ENCODE measurements at places on chromosomes 4 and X. TPM values are rescaled to one million over a fixed set of nuclear protein-coding genes. Genes with fewer than 3 reads are reported as not detected.

- DNase-seq, result no peak
Observed at GRCh38 chr4:77127215-77127614, 29.8 kb upstream of the CCNG2 start.

- no peak for DNase-seq
Observed at GRCh38 chr4:176981074-176981473, 188.4 kb upstream of the VEGFC start.

GRCh38 chrX:112696481-112696880 lies 16.7 kb upstream of the LHFPL1 start:
- no peak for DNase-seq

DNA sequence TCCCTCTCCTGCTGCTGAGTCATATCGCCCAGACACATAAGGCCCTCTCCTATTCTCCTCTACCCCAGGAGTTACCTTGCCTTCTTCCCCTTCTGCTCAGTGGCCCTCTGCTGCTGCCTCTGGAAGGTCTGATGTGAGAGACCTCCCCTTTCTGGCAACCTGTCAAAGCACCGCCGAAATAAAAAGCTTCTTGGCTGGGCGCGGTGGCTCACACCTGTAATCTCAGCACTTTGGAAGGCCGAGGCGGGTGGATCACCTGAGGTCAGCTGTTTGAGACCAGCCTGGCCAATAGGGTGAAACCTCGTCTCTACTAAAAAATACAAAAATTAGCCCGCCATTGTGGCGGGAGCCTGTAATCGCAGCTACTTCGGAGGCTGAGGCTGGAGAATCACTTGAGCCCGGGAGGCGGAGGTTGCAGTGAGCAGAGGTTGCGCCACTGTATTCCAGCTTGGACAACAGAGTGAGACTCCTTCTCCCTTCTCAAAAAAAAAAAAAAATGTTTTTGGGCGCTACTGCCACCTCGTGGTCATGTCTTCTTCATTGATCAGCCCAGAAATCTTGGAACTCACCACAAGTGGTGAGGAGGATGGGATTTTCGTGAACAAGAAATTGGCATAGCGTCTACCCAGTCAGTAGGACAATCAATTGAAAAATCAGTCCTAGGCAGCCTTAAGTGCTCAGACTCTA lies 8.6 kb upstream of the ZXDA start:
- DNase-seq, result no peak

DNA sequence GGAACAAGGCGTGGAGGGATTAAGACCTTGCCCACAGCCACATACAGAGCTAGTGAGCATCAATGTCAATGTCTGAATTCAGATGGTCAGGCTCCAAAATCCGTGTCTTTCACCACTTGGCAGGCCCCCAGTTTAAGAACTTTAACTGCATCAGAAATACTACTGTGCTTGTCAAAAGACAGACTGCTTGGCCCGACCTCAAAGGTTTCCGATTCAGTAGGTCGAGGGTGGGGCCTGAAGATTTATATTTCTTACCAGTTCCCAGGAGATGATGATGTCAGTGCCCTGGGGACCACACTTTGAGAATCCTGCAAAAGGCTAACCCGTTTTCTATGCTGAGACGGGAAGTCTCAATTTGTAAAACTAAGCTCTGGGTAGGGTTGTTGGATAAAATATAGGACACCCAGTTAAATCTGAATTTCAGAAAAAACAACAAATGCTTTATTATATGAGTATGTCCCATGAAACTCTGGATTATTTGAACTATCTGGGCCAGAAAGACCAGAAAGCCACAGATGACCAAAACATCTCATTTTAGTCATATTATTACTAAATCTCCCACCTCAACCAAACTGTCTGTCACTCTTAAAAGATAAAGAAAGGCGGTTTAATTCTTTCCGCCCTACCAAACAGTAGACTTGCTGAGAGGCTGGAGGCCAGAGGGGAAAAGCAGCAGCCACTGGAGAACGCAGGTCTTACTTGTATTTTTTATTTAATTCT lies 42.7 kb downstream of the GATB start:
- no peak for DNase-seq

GRCh38 chrX:46796574-46797191 lies 37.8 kb upstream of the SLC9A7 start:
- no peak for DNase-seq

DNA sequence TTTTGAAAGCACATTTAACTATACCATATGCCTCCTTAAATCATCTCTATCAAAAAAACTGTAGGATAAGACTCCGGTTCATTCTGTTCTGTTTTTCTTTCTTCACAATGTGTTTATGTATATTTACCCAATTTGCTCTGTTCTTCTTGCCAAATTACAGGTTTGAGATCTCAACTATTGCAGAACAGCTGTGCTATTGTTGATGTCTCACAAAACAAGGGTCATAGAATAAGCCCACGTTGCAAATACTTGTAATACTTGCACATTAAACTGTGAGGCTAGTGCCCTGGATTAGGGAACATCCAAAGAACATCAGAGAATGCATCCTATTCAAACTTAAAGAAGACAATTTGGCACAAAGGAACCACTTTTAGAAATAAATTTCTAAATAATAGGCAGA lies 45.4 kb downstream of the ANTXR2 start:
- no peak for DNase-seq

DNA sequence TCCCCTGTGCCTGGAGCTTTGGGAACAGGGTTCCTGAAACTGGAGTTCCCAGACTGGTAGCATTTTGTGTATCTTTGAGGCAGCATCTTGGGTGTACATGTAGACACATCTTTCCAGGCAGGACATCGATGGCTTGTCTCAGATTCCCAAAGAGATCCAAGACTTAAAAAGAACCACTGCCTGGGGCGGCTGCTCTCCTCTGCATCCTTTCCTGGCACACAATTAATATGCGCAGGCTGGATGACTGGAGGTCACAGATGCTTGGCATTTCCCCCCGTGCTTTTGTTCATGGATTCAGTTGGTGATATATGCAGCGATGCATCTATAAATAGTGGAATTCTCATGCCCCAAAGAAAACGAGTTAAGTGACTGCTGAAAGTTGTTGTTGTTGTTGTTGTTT lies 80.5 kb downstream of the CLDN34 start:
- DNase-seq, result no peak

GRCh38 chrX:131816551-131817136 lies 206.5 kb upstream of the STK26 start:
- no peak for DNase-seq

DNA sequence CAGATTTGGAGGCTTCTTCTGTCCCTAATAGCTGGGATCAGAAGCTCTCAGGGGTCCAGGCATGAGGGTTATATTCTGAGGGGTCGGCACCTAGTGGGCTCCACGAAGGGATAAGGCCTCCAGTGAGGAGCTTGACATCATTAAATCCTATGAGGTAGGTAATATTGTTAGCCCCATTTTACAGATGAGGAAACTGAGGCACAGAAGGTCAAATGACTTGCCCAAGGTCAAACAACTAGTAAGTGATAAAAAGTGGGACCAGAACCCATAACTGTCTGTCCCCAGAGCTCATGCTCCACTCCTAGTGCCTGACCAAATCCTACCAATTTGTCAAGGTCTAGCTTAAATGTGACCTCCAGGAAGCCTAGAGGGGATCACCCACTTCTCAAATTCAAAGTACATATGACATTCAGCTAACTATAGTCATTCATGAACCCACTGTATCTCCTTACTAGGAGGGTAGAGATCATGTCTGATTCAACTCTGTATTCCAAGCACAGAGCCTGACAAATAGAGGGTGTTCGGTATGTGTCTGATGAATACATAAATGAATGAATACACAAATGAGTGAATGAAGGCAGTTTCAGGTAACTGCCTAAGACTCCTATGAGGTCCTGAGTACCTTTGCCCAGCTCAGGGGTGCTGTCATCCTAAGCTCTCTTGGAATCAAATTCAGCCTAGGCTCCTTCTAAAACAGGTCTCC lies 43.3 kb downstream of the SMC1A start:
- no peak for DNase-seq

DNA sequence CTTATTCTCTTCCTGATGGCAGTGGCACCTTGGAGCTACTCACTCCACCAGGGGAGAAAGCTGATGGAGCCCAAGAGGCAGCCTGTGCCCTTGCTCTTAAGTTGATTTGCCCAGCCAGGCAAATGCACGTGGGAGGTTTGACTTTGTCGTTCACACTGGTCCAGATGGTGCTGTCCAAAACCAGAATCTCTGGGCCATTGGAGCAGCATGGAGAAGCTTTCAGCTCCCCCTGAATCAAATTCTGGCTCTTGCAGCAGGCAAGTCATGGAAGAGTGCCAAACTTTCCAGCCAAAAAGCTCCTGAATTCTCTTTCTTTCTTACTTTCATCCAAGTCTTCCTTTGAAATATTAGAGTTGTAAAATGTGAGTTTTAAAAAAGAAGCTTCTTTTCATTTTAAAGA lies 970.4 kb downstream of the RPA4 start:
- DNase-seq, result no peak

GRCh38 chrX:15930585-15930984 lies 76.0 kb upstream of the AP1S2 start:
- no peak for DNase-seq

GRCh38 chr4:73055241-73055897 lies 14.1 kb downstream of the COX18 start:
- DNase-seq, result no peak

- DNase-seq, result no peak
Observed at GRCh38 chrX:10158279-10159144, 1.7 kb downstream of the CLCN4 start.

GRCh38 chr4:8773124-8773931 lies 98.3 kb downstream of the HMX1 start:
- DNase-seq, result no peak

DNA sequence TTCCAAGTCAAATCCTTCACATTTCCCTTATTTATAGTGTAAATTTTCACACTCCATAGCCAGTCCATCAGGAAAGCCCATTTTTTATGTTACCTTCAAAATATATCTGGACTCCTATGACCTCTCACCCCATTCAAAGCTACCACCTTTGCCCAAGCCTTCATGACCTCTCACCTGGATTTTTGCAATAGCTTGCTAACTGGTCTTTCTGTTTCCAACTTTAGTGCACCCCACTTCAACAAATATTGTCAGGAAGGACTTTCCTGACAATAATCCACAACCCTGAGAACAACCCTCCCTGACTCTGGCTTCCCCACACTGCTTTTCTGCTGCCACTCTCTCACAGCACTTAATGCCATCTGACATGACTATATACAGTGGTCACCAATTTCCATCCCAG lies 33.4 kb downstream of the ASIC5 start:
- no peak for DNase-seq

DNA sequence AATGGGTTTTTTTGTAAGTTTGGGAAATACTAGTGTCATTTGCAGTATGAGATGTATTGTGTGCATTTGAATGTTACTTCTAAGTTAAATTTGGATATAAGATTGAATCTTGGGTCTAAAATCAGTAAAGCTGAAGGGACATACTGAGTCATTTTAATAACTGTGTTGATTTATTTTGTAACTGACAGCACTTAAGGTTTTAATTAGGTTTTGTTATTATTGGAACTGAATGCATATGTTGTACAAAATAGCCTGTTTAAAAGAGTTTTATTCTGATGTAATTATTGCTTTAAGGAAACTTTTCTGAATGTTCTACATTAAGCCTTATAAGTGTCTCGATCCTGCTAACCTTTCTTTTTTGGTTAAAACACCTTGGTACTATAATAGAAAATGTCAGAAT lies 396.6 kb downstream of the MAPK10 start:
- no peak for DNase-seq

GRCh38 chrX:143002206-143002605 lies 23.5 kb upstream of the SPANXN4 start:
- DNase-seq, result no peak

GRCh38 chr4:186820391-186820891 lies 96.8 kb upstream of the FAT1 start:
- no peak for DNase-seq

DNA sequence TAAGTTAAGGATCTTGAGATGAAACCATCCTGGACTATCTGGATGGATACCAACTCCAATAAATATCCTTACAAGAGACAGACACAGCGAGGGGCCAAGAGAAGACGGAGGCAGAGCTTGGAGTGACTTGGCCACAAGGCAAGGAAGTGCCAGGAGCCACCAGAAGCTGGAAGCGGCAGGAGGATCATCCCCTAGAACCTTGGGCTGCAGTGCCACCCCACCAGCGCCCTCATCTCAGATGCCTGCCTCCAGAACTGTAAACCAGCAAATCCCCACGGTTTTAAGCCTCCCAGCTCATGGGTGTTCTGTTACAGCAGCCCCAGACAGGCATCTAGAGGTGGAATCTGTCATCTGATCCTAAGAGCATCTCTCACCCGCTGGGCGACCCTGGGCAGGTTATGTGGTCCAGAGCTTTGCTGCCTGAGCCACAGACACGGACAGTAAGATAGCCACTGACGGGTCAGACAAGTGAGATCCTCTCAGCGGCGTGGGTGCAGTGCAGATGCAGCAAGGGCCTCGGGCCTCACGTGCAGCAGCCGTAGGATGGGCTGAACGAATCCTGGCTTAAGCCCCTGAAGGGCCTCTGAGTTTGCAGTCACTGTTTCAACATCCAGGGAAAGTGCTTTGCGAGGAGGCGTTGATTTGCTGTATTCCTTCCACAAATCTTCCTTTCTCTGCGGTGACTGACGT lies 25.1 kb upstream of the MXD4 start:
- no peak for DNase-seq

DNA sequence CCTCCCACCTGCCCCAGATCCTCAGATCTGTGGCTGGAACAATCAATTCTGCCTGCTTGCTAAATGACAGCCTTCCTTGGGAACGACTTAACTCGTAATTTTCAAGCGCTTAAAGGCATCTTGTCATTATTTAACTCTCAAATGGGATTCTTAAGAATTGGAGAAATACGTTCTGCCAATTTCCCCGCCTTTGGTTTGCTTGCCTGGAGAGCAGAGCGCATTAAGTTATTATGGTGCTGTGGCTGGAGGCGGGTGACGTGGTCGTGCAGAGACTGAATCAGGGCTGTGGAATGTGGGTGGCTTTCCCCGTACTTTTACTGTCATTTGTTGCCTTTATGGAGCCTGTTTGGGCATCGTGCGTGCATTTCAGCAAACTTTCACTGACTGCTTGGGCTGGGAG lies 78.9 kb upstream of the PSAPL1 start:
- no peak for DNase-seq

- no peak for DNase-seq
Observed at GRCh38 chrX:17549107-17549651, 174.2 kb downstream of the NHS start.

- no peak for DNase-seq
Observed at GRCh38 chr4:107746161-107746560, 26.1 kb upstream of the PAPSS1 start.

DNA sequence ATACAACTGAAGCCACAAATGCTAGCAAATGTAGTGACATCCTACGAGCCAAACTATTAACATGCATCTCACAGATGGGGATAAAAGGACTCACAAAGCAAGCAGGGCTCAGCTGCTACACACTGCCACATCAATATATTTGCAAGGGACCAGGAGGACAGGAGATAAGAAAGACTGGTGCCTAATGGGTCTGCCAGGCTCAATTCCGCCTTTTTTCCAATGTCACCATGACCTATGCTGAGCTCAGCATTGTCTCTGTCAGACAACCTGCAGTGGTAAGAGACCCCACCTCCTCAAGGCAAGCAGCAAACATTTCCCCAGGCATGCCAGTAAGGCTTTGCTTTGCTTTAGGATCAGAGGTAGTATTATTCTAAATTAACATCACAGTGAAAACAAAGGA lies 435 bp downstream of the DCX start:
- DNase-seq, result no peak

The ESX1 gene
- not detected for polyA plus RNA-seq

The SMIM31 gene
- 0.18 TPM for polyA plus RNA-seq

The UBE2K gene
- polyA plus RNA-seq, result 89.1 TPM

The NPY2R gene
- 0.94 TPM for polyA plus RNA-seq

The ABCE1 gene
- 71.3 TPM for polyA plus RNA-seq

The SLC35A2 gene
- polyA plus RNA-seq, result 36.1 TPM

The GC gene
- polyA plus RNA-seq, result 0.69 TPM

The MID1 gene
- 23.0 TPM for polyA plus RNA-seq

The PTPN13 gene
- polyA plus RNA-seq, result 151 TPM

The KDR gene
- 57.8 TPM for polyA plus RNA-seq

The CFI gene
- 86.4 TPM for polyA plus RNA-seq

The PDZD4 gene
- polyA plus RNA-seq, result 8.6 TPM

Measured in right renal pelvis (tissue), 4 donors.